GM04503 (cell line): ENCODE measurements at places on chromosomes 5 and 9.

DNA sequence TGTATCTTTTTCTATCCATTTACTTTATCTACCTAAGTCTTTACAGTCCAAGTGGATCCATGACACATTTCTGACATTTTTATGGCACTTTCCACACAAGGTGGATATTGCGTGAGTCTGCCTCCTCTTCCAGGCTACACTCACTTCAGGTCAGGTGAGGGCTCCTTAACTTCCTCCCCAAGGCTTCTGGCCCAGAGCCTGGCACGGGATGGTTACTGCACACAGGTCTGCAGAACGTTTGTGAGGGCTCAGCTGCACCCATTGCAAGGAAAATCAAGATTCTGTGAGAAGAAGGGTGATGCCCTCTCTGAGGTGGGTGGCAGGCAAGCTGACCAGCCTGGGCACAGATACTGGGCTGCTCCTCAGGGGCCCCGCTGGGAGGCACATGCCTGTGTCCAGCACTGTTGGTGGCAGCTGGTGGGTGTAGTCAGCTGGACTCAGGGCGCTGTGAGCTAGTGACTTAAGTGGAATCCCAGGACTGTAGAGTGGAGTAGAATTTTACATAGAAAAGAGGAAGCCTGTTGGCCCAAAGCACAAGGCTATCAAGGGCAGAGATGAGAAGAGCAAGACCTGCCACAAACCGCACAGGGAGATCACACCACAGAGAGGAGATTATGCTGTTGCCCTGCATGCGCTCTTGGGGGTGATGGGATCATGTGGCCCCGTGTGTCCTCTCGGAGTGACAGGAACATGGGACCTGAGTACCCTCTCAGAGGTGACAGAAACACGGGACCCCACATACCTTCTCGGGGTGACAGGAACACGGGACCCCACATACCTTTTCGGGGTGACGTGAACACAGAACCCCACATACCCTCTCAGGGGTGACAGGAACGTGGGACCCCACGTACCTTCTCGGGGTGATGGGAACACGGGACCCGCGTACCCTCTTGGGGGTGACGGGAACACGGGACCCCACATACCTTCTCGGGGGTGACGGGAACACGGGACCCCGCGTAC, 21.3 kb downstream of the AHRR start:
- DNase-seq: no peak

DNA sequence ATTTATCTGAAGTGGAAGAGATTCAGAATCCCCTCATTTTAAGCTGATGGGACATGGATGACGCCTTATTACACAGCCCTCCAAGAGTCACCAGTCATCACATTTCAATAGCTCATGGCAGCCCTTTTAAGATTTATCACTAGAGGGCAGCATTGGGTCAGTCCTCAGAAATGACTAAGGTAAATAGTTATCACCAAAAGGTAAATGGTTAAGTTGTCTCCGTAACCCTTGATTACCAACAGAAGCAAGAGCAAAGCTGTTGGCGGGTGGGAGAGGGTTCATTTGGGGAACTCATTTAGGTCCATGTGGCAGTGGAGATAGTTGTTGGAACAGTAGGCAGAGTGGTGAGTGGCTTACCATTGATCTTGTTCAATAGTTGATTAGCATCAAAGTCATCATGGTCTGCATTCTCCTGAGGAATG, 12.0 kb upstream of the C9 start:
- no peak for DNase-seq

GRCh38 chr5:172085738-172086137, 79.3 kb upstream of the FBXW11 start:
- no peak for DNase-seq

- no peak for DNase-seq
Observed at GRCh38 chr9:83622433-83622938, 457 bp upstream of the IDNK start.

- no peak for DNase-seq
Observed at GRCh38 chr5:110377361-110377760, 349.1 kb downstream of the TMEM232 start.

GRCh38 chr5:148760945-148761638, 65.3 kb upstream of the ADRB2 start:
- no peak for DNase-seq

DNA sequence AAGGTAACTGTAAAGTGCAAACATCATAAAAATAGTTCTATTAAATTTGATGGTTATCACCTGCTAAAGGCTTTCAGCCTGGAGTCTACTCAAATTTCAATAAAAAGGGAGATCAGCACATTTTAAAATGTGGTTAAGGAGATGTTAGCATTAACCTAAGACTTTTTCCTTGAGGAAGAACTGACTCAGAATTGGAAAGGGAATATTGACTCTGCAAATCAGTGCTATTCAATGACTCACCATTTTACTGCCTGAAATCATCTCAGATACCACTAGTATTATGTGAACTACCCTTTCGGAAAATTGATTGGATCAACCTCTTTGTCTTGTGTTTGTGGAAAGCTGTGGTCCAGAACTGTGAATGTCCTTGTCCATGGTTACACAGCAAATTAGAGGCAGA, 113.3 kb downstream of the ADRB2 start:
- no peak for DNase-seq
